ENCODE measurements at places on chromosomes 4 and X.

DNA sequence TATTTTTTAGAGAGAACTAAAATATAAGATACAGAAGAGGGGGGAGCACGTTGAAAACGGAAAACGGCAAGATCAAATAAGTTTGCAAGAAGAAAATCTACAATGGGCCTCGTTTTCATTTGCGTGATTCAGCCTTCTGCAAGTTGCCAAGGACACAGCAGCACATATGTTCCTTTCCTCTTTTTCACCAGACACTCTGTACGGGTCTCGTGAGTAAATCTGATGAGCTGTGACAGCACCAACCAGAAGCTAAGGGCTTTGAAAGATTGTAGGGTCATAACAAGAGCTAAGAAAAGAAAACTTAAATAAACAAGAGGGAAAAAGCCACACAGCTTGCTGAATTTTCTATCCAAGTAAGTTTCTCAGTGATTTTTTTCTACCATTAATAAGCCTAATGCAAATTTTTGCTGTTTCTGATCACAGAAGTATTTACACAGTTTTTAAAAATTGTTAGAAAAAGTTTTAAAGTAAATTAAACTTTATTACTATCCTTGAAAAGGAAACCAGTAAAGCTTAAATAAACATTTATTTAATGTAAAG, 63.4 kb downstream of the SCML2 start:
- no peak for DNase-seq

- no peak for DNase-seq
Observed at GRCh38 chr4:149841686-149842085, 26.0 kb upstream of the IQCM start.

DNA sequence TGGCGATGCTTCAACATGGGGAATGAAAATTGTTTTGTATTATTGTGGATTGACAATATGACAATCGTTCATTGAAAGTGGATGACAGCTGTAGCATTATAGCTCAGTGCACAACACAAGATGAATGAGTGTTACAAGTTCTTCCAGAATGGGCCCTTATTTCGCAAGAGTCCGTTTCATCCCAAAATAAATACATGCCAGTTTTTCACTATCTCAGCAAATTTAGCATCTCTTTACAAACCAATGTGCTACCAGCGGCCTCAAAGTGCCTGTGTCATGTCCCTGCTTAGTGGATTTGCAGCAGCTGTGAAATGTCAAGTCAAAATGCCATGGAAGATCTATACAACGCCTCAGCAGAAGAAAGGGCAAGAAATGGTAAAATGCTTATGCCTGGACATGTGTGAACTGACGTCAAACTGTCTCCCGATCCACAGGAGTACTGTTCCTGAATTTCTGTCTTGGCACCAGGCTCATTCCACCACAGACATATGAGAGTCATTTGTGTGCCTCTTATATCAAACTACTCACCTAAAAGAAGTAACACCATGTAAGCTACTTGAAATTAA, 109.6 kb downstream of the MAML3 start:
- no peak for DNase-seq

DNA sequence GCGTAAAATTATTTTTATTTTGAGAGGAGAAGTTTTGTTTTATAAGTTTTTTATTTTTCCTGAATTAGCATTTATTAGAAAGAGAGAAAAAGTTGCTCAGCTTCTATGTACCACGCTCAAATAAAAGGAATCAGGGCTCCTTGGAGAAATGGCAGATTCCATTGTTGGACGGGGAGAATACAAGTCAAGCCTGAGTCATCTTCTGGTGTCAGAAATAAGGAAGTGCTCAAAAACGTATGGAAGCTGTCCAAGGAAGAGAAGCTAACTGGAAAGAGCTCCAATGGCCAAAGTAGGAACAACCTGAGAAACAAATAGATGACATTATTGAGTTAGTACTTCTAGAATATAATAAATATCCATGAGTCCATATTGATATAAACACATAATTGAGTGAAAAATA, 89.3 kb upstream of the NEIL3 start:
- no peak for DNase-seq

GRCh38 chrX:20507901-20508620, 241.4 kb upstream of the RPS6KA3 start:
- DNase-seq = no peak

Data from activated T-cell treated with anti-CD3 and anti-CD28 coated beads for 48 hours (primary cell).